Hematopoietic multipotent progenitor cell treated with erythropoietin and hydrocortisone succinate and interleukin-3 and kit ligand, for 17 days (in vitro differentiated cells): ENCODE measurements at places on chromosomes 11 and 22.

- no peak for DNase-seq
Observed at GRCh38 chr11:35540526-35540925, 15.1 kb upstream of the PAMR1 start.

DNA sequence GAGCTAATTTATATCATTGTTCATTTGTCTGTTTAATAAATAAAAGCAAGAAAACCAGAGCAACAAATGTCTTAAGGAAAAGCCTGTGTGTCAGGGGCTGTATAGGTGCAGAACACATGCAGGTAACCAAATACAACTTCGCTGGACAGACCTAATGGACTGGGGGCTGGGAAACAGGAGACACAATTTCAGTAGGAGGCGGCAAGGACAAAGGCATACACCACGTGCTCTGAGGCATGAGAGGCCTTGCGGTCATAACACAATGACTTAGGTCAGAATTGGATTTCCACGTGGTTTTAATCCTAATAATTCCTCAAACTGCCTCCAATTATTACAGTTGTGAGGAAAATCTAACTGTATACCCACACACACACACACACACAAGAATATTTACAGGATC, 8.7 kb upstream of the GLB1L3 start:
- no peak for DNase-seq

DNA sequence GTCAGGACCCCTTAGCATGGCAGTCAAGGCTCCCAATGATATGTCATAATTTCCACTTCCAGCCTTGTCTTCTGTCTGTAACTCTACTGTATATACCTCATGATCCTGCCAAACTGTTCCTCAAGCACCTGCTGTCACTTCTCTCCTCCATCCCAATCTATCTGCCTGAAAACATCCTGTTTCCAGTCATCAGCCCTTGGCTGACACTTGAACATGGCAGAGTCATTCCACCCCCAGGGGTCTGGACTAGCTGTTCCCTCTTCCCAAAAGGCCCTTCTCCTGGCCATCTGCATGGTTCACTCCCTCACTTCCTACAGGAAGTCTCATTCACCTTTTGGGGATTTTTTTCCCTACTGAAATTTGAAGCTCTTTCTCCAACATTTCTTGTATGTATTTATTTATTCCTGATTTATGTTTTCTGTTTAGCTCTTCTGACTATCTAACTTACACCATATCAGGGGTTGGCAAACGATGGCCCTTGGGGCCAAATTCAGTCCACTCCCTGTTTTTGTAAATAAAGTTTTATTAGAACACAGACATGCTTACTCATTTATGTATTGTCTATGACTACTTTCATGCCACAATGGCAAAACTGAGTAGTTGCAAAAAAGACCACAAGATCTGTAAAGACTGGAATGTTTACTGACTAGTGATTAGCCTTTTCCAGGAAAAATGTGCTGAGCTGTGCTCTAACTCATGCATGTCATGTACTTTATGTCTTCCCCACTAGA, 278.4 kb downstream of the KIRREL3 start:
- no peak for DNase-seq

- no peak for DNase-seq
Observed at GRCh38 chr22:36936362-36937116, 23.1 kb downstream of the CSF2RB start.
